Fibroblast of lung (primary cell): ENCODE measurements at places on chromosomes 12 and 14. TPM values are rescaled to one million over a fixed set of nuclear protein-coding genes. Genes with fewer than 3 reads are reported as not detected.

DNA sequence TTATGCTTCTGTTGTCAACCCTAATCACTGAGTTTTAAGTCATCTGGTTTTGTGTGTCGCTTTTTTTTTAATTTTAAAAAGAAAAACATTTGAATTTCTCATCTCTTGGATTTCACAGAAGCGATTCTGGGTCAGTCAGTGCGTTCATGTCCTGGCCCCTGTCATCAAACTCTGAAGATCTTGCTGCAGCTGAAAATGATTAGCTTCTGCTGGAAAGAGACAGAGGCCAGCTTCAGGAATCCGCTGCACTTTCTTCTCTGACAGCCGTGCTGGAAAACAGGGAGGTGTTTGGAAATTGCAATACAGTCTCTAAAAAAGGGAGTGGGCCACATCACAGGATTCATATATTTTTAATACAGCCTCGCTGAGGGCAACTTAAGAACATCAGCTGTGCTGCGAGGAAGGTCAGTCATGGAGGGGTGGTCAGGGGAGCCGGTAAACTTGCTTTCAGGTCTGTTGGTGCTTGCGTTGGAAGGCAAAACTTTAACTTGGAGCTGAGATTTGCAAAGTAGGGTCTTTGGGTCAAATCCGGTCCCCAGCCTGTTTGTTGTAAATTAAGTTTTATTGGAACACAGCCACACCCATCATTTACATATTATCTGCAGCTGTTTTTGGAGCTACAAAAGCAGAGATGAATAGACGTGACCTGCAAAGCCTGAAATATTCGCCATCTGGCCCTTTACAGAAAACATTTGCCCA lies 190.8 kb downstream of the AACS start:
- no peak for DNase-seq

DNA sequence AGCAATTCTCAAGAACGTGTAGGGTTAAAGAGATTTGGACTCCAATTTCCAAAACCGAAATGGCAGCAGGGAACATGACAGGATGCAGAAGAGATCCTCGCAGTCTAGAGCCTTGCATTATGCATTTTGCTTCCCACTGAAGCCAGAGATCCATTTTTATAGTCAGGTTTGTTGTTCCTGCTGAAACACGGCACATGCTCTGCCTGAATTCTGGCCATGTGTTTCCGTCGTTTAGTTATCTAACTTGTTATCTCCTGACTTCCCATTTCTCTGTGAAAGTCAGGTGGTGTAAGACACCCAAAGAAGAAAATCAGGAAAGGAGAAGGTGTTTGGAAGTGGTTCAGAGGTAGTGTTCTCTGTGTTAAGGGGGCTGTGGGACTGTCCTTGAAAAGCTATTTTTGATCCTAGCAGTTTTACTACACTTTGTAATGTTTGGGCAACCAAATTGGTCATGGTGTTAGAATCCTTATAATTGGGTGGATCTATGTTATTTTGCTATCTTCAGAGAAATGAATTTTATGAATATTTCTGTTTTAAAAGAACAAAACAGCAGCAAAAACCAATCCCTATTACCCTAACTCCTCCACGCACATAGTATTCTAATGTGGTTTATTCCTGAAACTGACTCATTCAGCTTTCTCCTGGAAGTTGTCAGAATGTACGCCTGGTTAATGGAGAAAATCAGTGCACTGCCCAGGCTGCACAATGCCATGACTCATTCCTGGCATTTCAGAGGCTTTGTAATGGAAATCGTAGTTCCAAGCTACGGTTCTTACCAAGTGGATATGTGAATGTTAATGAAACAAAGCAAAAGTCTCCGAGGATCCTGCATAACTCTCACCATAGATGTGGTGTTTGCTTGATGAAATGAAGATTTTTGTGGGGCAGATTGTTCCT lies 110.1 kb downstream of the SAMD4A start:
- DNase-seq: peak; percentile 99

- peak; percentile 34 for DNase-seq
Observed at GRCh38 chr12:65977384-65977783, 153.1 kb downstream of the HMGA2 start.

Gene ATP2B1
- total RNA-seq: 101 and 141 TPM in 2 replicates

- no peak for DNase-seq
Observed at GRCh38 chr12:109640961-109641360, 67.4 kb downstream of the MVK start.

- DNase-seq: no peak
Observed at GRCh38 chr12:93689076-93689834, 12.1 kb downstream of the CRADD start.

GRCh38 chr12:110794623-110795280 lies 52.0 kb upstream of the CCDC63 start:
- no peak for DNase-seq

Gene NANOG
- total RNA-seq: not detected in 2 replicates

GRCh38 chr12:102948941-102949352 lies 8.5 kb upstream of the ASCL1 start:
- DNase-seq: peak; percentile 43

DNA sequence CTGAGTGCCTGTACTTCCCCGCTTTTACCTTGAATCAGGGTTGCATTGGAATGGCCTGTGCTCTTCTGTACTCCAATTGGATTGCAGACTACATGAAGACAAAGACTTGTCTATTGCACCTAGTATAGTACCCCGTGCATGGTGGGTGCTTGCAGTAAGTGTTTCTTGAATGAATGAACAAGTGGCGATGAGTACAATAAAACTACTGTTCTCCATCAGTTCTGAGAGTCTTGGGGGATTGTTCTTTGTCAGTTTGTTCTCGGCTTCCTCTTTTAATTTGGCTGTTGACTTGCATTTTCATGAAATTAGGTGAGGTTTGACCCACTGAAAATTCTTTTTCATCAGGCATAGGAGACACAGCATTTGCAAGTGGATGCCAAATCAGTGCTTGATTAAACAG lies 34.1 kb downstream of the ERH start:
- no peak for DNase-seq

Gene KTN1
- total RNA-seq: 157 and 164 TPM in 2 replicates

Gene HNF1A
- total RNA-seq: not detected in 2 replicates

Gene AKAP5
- 0.17 and 0.26 TPM in 2 replicates for total RNA-seq

GRCh38 chr14:84065811-84066210 lies 1464.1 kb upstream of the FLRT2 start:
- no peak for DNase-seq

- DNase-seq: no peak
Observed at GRCh38 chr14:76413962-76414600, 38.1 kb downstream of the ESRRB start.

Gene NEUROD4
- not detected in 2 replicates for total RNA-seq

Gene RIMBP2
- under 0.01 and 0.17 TPM in 2 replicates for total RNA-seq

Gene RD3L
- not detected in 2 replicates for total RNA-seq

Gene CLEC4C
- total RNA-seq: not detected in 2 replicates

GRCh38 chr14:104510216-104510615 lies 69.3 kb upstream of the C14orf180 start:
- no peak for DNase-seq

GRCh38 chr14:105154476-105154871 lies 14.1 kb downstream of the JAG2 start:
- DNase-seq: no peak

DNA sequence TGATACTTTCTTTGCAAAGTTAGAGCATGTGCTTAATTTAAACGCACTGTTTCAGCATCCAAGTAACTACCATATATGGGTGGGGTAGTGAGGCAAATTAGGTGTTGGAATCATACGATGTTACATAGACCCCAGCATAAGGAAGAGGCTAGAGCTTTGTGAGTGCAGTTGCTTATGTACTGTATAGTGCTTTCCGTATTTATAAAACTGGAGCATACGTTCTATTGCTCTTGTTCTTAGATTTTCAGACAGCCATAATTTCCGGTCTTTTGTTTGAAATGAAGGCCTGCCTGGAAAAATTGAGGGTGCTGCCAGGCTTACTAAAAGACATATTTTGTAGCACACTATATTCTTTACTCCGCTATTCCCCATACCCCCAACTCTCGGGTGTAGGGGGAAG lies 335.7 kb downstream of the FOXG1 start:
- DNase-seq: no peak

DNA sequence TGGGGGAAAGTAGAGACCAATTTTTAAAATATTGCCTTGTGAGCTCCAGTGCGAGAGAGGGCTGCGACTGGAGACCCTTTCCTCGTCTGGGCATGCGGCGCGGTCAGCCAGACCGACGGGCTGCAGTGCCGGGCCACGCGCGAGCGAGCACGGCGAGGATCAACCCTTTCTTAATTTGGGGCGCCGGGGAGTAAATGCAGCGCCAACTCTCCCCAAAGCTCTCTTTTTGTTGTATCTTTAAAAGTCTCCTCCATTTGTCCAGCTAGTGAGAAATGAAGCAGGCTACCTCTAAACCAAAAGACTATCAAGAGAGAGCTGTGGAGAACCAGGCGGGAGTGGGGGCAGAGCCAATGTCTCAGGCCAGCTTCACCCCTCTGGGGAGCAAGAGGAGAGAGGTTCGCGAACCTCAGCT lies 1.4 kb downstream of the SIX1 start:
- DNase-seq: no peak

Gene NDRG2
- 0.50 and 1.8 TPM in 2 replicates for total RNA-seq

GRCh38 chr12:65643171-65643570 lies 181.1 kb upstream of the HMGA2 start:
- DNase-seq: no peak

GRCh38 chr14:99945732-99946651 lies 119.2 kb upstream of the EVL start:
- no peak for DNase-seq

DNA sequence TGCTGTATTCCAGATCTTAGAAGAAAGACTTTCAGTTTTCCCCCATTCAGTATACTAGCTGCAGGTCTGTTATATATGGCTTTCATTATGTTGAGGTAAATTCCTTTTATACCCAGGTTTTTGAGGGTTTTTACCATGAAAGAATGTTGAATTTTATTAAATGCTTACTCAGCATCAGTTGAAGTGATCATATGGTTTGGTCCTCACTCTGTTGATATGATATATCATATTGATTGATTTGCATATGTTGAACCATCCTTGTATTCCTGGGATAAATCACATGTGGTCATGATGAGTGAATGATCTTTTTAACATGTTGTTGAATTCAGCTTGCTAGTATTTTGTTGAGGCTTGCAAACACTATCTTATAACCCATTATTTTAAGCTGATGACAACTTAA lies 96.7 kb downstream of the TRMT5 start:
- DNase-seq: no peak

DNA sequence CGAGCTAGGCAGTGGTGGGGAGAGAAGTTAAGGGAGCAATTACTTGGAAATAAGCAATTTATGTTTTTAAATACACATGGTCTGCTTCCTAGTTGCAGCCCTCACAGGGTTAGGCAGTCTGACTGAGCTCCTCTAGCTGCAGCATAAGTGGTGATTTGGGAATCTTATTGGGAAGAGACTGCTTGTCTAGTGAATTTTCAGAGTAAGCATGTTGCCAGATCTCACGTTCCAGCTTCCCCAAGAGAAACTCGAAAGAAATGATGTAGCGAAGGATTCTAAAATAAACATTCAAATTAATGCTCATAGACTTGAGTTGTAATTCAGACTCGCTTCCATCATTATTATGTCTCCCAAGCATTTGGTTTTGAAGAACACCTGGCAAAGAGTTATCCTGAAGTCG lies 440.2 kb downstream of the ATP23 start:
- no peak for DNase-seq

DNA sequence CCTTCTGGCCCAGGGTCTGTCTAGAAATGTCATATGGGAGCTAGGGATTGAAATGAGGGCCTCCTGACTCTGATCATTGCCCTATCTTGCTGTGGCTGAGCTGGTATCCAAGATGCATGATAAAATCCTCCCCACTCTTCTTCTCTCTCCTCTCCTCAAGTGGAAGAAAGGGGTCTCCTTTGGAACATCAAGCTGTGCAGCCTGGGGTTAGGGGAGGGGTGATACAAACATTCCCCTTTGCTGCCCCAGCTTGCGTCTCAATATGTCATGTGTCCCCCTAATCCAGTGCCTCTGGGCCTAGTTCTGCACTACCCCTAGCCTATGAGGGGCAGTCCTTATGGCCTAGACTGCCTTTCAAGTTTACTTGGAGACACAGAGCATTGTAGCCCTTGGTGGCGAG lies 8.5 kb downstream of the RDH16 start:
- DNase-seq: no peak

Gene SRRM4
- total RNA-seq: not detected in 2 replicates

DNA sequence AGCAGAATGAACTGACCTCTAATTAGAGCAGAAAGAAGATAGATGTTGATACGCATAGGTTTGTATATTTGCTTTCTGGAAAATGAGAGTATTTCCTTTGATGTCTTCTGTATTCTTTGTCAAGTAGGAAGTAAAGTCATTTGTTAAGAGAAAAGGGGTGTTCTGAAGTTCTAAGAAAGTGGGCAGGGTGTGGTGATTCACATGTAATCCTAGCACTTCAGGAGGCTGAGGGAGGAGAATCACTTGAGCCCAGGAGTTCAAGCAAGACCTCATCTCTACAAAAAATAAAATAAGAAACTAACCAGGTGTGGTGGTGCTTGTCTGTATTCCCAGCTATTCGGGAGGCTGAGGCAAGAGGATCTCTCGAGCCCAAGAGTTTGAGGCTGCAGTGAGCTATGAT lies 2.8 kb downstream of the RHNO1 start:
- no peak for DNase-seq

Gene OR4K17
- not detected in 2 replicates for total RNA-seq
